CD8-positive, alpha-beta memory T cell (primary cell): ENCODE measurements at places on chromosomes 13 and 19.

DNA sequence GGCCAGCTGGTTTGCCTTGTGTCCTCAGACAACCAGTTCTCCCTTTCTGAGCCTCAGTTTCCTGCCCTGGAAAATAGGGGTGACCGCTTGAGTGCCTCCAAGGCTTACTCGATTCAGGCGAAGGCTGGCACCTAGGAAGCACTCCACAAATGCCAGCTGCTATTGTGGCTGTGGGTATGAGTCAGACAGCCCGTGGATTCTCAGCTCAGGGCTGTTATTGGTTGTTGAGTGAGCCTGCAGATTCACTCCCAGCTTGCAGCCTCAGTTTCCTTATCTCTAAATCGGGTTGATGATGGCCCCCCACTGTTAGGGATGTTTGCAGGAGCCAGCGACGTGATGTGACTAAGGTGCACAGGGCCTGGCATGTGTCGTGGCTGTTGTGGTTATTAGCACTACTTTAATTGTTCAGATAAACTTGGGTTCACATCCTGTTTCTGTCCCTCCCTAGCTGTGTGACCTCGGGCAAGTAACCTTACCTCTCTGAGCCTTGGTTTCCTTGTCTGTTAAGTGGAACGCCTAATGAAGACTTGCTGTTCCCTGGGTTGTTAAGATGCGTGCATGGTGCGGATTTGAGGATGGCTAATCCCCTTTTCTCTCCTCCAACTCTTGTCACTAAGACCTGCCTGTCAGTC lies 2.4 kb downstream of the MARK4 start:
- DNase-seq: no peak

GRCh38 chr13:60753641-60754040 lies 356.6 kb downstream of the TDRD3 start:
- no peak for DNase-seq

DNA sequence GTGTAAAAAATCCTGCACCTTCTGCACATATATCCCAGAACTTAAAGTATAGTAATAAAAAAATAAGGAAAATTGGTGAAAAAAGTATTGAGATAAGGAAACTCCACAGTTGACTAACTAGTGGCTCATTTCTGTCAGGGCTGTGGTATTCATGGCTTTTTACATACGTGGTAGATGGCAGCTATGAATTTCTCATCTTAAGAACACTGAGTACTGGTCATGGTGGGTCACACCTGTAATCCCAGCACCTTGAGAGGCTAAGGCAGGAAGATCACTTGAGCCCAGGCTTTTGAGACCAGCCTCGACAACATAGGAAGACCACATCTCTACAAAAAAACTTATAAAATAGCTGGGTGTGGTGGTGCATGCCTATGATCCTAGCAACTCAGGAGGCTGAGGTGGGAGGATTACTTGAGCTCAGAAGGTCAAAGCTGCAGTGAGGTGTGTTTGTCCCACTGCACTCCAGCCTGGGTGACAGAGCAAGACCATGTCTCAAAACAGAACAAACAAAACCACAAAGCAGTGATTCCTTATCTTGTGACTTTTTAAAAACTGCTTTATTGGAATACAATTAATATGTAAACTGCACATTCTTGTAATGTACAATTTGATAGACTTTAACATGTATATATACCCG lies 16.8 kb downstream of the SLAIN1 start:
- DNase-seq: no peak

GRCh38 chr13:93621051-93621450 lies 394.4 kb downstream of the GPC6 start:
- DNase-seq: no peak

- no peak for DNase-seq
Measured at GRCh38 chr19:32526895-32527294, 54.1 kb upstream of the PDCD5 start.

- DNase-seq: no peak
Measured at GRCh38 chr13:76790526-76790925, 95.7 kb downstream of the KCTD12 start.
